ENCODE measurements at places on chromosomes 6 and 20.

DNA sequence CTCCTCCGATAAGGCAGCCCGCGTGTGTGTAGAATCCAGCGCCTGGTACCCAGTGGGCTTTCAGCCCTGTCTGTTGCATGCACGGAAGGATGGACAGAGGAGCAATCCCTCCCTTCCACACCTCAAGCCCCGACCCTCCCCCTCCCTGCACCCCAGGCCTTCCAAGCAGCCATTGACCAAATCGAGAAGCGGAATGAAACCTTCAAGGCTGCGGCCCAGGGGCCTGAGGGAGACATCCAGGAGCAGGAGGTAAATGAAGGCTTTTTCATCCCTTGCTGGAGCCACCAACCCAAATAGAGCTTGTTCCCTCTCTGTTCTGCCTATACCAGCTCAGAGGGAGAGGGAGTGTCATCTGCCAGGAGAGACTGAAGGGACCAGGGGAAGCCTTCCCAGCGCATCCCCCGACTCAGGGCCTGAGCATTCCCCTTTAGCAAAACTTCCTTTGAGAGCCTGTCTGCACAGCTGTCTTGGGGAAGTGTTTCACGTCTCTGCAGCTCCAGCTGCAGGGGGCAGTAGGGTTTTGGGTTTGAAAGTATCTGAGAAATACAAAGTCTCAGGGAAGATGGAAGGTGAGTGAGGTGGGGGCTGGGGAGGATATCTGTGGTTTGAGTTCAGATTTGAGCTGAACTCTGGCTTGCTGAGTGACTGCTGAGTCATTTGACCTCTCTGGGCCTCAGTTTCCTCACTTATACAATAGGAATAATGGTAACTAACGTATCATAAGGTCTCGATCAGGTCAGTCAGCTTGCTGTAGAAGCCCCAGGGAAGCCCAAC is 16.1 kb downstream of the FGD2 start:
- DNase-seq, result no peak

GRCh38 chr6:19452495-19452894 is 384.7 kb upstream of the ID4 start:
- DNase-seq, result no peak

GRCh38 chr20:8870652-8871051 is 198.2 kb upstream of the PLCB4 start:
- DNase-seq, result no peak

DNA sequence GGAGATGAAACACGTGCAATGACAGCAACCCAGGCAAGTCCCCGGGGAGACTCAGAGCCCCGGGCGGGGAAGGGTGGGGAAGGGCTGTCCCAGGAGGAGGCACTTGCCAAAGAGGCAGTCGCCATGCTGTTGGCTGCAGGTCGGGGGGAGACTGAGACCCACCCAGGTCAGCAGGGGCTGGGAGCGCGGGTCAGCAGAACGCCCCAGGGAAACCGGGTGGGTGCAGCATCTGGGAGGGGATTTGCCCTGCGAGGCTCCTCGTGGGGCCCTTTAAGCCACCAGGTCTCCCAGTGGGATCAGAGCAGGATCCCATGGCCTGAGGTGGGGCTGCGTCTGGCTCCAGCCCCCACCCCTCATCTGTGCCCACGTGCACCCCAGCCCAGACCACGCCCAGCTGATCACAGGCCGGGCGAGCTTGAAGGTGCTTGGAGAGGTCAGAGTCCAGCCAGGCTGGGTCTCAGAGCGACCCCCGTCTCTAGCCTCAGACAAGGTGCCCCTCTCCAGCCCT is 65.5 kb downstream of the YTHDF1 start:
- no peak for DNase-seq

DNA sequence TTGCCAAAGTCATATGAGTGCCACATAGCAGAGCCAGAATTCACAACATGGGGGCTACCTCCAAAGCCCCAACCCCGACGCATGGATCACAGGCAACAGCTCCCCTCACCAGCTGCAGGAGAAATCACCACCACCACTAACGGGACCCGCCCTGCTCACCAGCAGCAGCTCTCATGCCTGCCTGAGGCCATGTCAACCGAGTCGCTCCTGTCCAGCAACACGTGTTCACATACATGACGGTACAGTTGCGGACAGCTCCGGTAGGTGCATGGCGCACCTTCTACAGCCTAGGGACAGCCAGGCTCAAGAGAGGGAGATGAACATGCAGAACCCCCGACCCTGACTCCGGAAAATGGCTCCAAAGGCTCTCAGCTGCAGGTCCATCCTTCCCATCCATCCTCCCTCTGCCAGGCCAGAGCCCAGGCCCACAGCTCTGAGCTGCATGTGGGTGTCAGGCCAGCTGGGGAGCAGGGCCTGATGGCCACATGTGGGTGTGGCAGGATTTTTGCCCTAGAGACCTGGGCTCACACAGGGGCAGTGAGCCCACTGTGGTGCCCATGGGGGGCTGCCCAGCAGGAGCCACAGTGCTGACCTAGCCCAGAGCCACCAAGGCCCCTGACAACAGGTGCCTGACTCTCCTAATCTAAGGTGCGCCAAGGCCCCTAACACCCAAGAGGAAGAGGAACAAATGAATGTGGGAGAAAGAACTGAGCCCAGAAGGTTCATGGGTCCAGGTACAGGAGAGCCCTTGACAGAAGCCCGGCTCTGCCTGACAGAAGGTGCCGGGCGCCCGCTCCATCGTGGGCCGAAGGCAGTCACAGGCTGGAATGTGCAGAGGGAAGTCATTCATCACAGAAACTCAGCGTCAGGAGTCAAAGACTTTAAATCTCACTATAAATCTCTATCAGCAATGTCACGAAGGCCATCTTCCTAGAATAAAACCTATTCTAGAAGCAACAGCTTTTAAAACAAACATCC is 10.5 kb downstream of the RPS6KA2 start:
- no peak for DNase-seq
